Skeletal muscle cell (primary cell): ENCODE measurements at places on chromosomes 2 and 18.

DNA sequence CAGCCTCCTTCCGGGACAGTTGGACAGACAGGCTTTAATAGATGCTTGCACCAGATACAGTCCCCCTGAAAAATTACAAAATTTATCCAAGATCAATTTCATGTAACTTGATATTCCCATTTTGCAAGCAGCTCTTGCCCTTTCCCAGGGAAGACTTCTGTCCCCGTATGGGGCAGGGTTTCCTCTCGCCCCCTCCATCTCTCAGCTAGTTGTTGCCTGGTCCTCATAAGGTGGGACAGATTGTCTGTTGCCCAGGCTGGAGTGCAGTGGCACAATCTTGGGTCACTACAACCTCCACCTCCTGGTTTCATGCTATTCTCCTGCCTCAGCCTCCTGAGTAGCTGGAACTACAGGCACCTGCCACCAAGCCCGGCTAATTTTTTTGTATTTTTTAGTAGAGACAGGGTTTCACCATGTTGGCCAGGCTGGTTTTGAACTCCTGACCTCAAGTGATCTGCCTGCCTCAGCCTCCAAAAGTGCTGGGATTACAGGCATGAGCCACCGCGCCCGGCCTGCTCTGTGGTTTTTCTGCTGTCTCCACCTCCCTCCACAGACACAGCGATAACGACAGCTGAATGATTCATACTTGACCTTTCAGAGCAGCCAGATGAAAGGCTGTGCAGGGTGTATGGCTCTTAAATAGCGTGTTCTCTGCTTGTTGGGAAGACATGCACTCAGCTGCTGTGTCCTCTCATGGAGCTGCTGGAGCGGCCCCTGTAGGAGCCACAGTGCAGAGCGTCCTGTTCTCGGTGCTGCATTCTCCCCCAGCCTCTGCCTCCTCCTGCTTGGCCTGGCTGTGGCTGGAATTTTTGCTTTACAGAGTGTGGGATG, 61.4 kb downstream of the TTC39C start:
- peak; percentile 91 for DNase-seq

- no peak for DNase-seq
These were observed 154.3 kb downstream of the RNF152 start for GRCh38 chr18:61738488-61738887.

GRCh38 chr2:69567157-69567908, 76.2 kb downstream of the AAK1 start:
- no peak for DNase-seq

- no peak for DNase-seq
These were observed 77.0 kb downstream of the LANCL1 start for GRCh38 chr2:210399440-210400041.

DNA sequence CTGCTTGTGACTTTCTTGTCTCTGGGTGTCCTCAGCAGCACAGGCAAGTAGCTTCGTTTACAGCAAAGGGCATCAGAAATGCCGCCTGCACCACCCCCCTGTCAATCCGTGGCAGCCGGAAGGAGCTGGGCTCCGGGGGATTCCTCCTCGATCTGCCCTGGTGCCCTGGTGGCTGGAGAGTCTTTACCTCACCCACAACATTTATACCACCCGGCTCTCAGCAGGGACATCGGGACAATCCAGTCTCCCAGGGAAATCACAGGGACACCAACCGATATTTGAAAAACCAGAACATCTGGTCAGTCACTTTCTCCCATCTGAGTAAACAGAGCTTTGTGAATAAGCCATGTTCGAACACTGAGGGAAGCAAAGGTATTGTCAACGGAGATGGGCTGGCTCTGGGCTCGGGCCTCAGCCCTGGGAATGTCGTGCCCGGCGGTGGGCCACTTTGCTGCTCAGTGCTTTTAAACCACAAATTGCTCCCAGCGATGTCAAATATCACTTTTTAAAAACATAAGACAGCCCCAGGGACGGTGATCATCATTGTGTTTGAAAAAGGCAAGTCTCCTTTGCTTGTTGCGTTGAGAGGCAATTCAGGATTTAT, 210.0 kb upstream of the SALL3 start:
- no peak for DNase-seq

GRCh38 chr2:239589270-239589825, 188.5 kb upstream of the HDAC4 start:
- no peak for DNase-seq

- no peak for DNase-seq
These were observed 500.2 kb upstream of the TNP1 start for GRCh38 chr2:217360111-217360510.

DNA sequence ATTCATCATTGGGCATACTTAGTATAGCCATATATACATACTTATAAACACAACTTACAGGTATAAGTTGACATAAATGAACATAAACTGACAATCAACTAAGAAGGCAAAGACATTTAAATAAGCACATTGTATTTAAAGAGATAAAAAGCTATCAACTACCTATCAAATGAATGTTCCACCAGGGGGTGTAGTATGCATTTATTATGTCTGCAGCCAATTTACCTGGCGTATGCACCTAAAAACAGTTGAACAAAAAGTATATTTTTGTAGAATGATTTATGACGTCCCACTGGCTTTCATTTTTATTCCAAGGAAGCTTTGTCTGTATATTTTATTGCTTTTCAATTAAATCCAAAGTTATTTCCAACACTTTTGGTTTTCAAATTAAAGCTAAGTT, 323.5 kb downstream of the AFF3 start:
- no peak for DNase-seq

DNA sequence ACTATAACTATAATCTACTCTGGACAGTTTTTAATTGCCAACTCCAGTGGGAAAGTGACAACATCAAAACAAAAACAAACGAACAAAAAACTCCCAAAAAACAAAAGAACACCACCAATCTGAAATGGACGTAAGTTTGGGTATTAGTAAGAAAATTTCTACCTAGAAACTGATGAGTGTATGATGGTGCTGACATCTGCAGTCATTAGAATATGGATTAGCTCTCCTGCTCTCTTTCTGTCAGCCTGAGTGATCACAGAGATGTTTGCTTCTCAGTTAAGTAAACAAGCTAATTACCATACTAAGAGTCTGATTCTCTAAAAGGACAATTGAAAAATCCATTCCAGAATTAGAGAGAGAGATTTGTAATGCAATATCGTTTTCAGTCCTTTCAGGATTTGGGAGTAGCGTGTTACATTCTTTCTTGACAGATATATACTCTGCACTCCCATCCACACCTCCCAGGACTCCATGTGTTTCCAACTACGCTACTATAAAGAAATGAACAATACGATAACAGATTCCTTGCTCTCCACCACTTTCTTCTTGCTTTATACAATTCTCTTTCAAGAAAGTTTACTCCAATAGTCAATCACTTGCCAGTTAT, 1347.4 kb upstream of the PIK3C3 start:
- DNase-seq: no peak

- DNase-seq: no peak
These were observed 40.5 kb downstream of the HPCAL1 start for GRCh38 chr2:10343191-10343590.

- DNase-seq: no peak
These were observed 55.4 kb downstream of the CWC22 start for GRCh38 chr2:179951680-179952079.

DNA sequence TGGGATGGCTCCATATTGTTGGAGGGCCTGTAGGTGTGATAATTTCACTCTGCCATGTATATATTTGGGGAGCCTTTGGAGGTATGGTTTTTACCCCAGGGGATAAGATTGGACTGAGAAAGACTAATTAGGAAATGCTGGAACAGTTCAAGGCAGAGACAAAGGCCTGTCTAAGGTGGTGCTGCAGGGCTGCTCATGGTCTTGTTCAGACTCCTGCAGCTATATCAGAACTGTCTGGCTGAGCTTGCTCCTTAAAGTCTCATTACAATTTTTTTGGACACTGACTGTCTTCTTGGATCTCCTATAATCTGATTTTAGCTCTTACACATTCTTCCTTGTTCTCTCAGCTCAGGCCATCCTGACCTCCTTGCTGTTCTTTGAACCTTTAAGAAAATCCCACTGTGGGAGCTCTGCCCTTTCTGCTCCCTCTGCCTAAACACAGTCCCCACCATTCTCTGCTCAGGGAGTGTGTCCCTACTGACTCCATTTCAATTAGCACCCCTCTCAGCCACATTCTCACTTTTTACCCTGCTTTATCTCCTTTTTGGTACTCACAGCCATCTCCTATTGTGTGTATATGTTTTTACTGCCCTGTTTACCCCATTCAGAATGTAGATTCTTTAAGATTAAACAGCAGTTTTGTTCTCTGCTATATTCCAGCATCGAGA, 468.7 kb upstream of the FANCL start:
- DNase-seq: no peak

GRCh38 chr2:68784915-68785314, 50.3 kb downstream of the ARHGAP25 start:
- no peak for DNase-seq

DNA sequence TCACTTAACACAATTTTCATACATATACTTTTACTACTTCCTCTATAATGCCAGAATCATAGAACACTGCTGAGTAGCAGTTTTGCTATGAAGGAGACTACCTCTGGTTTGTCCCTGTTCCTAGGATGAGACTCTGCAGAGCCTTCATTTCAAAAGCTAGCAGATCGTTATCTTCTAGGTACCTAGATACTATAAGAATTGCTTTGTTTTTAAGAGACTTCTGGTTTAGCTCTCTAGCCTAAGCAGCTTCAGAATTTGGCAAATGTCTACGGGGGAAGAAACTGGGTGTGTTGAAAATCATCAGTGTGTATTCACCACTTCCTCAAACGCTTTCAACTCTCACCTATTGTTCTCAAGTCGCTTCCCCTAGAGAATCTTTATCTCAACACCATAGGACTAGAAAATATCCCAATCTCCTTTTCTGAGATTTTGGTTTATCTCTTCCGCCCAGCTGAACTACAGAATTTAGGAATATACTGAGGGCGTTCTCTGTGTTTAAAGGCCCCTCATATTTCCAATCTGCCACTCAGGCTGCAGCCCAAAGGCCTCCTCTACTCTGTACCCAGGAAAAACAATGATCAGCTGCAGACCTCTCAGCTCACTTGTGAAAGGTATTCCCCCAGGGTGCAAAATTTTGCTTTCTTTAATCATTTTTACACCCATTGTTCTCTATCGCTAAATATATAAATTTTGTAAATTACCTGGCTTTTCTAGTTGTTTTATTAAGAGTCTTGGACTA, 28.7 kb downstream of the SMAD2 start:
- DNase-seq: no peak

DNA sequence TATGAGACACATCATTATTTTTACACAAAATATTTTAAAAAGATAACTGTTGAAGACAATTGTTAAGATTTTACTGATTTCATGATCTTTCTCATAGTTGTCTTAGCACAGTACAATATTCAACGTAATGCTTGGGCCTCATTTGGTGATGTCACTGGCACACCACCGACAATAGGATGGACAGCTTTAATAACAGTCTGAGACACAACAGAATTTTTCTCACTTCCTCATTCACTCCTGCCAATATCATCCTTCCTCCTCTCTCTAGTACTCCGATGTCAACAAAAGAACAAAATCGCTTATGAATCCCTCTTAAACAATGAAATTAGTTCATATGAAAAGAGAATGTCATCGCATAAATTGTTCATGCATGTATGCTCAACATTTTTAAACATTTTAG, 461.9 kb upstream of the CDH7 start:
- no peak for DNase-seq

DNA sequence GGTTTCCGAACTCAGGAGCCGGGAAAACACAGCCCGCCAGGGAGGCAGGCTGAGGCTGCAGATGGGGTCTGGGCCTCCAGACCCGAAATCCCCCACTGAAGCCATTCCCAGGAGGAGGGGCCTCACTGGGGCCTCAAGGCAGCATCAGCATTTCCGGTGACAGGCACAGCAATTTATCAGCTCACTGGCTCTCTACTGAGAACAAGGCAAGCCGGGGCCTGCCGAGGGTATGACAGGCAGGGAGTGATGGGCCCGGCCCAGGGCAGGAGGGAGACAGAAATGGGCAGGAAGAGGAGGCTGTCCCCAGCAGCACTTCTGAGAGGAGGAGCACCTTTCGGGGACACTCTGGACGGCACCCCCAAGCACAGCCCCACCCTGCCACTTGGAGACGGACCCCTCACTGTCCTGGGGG, 12.5 kb downstream of the SDC1 start:
- peak; percentile 25 for DNase-seq

DNA sequence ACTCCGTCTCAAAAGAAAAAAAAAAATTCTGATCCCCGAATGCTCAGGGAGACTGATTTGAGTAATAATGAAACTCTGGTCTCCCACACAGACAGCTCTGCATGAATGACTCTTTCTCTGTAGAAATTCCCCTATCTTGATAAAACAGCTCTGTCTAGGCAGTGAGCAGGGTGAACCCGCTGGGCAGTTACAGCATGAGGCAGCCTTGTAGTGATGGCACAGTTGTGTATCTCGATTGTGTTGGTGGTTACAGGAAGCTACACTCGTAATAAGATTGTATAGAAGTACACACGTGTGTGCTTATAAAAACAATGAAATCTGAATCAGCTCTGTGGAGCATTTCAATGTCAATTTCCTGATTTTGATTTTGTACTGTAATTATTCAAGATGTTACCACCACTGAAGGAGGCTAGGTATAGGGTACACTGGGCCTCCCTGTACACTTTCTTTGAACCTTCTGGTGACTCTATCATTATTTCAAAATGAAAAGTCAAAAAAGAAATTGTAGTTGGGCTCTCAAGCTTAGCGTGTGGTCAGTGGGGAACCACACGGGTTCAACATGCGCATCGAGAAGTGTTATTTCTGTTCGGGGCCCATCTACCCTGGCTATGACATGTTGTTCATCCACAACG, 34.9 kb upstream of the ATP8B1 start:
- DNase-seq: no peak

DNA sequence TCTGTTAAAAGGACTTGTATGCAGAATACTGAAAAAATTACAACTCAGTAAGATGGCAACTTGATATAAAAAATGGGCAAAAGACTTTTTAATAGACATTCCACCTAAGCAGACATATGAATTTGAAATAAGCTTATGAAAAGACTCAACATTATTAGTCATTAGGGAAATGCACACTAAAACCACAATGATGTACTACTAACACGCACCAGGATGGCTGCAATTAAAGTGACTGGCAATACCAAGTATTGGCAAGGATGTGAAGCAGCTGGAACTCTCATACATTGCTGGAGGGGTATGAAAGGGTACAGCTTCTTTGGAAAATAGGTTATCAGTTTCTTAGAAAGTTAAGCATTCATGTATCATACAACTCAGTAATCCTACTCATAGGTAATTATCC, 3.2 kb upstream of the ENOSF1 start:
- DNase-seq: peak; percentile 40

- no peak for DNase-seq
These were observed 91.0 kb downstream of the TMEM182 start for GRCh38 chr2:102852867-102853266.

DNA sequence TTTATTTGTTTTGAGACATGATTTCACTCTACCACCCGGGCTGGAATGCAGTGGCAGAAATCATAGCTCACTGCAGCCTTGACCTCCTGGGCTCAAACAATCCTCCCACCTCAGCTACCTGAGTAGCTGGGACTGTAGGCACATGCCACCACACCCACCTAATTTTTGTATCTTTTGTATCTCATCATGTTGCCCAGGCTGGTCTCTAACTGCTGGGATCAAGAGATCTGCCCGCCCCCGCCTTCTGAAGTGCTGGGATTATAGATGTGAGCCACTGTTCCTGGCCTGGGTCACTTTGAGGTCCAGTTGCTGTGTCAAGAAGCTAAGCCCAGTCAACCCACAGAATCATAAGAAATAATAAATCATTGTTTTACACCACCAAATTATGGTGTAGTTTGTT, 38.4 kb downstream of the TSN start:
- no peak for DNase-seq
